ENCODE measurements at places on chromosomes 2 and 18.

- DNase-seq, result no peak
- no peak overlapping the region for H3K27ac ChIP-seq
- H3K4me1 ChIP-seq, result no peaks in the 10 kb centered on the region
- H3K27me3 ChIP-seq, result peaks cover 35% of the 10 kb centered on the region
These were observed 11.3 kb downstream of the MEIS1 start for GRCh38 chr2:66445925-66446871.

DNA sequence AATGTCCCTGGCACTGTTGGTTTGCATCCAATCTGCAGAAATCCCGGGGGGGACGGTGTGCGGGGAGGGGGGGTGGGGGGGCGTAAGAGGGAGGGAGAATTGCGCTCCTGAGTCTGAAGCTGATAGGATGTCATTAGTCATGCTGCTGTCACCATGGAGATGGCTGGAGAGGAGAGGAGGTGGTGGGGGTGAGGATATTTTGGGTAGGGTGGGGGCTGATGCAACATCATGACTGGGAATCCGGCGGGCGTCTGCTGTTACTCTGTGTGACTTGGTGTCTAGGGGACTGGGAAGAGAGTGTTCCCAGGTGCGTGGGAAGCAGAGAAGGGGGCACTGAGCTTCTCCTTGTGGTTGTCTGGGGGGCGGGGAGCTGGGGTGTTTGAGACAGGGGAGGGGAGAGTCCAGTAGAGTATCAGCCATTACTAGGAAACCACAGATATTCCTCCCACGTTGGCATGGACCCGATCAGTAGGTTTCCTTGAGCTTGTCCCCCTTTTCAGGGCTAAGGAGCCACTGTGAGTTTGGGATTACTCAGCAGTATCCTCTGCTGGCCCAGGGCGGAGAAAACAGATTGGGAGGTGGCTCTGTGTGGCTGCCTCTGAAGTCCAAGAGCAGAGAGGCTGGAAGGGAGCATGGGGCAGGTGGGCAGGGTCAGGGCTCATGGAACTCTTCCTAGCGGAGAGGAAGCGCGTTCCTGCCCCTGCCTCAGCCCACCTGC is 18.9 kb downstream of the TET3 start:
- peaks cover 9% of the 10 kb centered on the region for H3K36me3 ChIP-seq
- H3K27me3 ChIP-seq, result peaks cover 2% of the 10 kb centered on the region
- no peak for DNase-seq
- peaks cover 68% of the 10 kb centered on the region for H3K4me1 ChIP-seq

DNA sequence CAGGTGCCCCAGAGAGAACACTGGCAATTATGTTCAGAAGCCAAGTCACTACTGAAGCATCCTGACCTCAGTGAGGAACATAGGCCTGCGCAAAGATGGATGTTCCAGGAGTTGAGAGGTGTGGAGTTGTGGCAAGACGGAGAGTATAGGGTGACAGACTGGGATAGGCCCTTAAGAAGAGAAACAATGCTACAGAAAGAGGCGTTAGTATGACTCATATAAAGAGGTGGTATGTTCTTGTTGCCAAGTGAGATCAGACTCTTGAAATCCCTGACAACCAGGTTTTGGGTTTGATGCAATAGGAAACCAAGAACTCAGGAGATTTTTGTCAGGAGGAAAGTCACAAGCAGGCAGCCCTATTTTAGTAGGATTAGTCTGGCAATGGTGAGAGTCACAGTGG is 185.6 kb downstream of the RIT2 start:
- H3K4me1 ChIP-seq, result no peaks in the 10 kb centered on the region
- H3K27me3 ChIP-seq, result peaks cover 2% of the 10 kb centered on the region
- no peak for DNase-seq

- no peak overlapping the region for H3K4me3 ChIP-seq
- no peaks in the 10 kb centered on the region for H3K27me3 ChIP-seq
- no peaks in the 10 kb centered on the region for H3K36me3 ChIP-seq
- no peaks in the 10 kb centered on the region for H3K4me1 ChIP-seq
- no peak overlapping the region for H3K27ac ChIP-seq
- DNase-seq, result no peak
These were observed 919.0 kb downstream of the MBD2 start for GRCh38 chr18:53305461-53305860.

DNA sequence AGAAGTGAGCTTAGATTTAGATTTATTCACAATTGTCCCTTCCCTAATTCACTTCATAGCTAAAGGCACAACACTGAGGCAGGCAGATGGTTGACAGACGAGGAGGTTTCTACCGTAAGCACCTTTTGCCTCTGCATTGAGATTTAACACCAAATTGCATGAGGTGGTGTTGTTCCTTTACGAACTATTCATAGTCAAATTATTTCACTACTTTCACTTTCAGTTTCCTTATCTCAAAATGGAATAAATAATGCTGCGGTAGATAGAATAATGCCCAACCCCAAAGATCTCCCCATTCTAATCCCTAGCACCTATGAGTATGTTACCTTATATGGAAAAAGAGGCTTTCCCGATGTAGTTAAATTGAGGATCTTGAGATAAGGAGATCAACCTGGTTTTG is 58.9 kb upstream of the LINC00305 start:
- H3K4me1 ChIP-seq, result no peaks in the 10 kb centered on the region
- no peak overlapping the region for H3K27ac ChIP-seq
- no peaks in the 10 kb centered on the region for H3K36me3 ChIP-seq
- no peaks in the 10 kb centered on the region for H3K27me3 ChIP-seq

GRCh38 chr2:71153585-71154224 is 23.3 kb downstream of the MPHOSPH10 start:
- no peaks in the 10 kb centered on the region for H3K27me3 ChIP-seq
- H3K27ac ChIP-seq, result no peak overlapping the region
- H3K4me3 ChIP-seq, result no peak overlapping the region
- H3K4me1 ChIP-seq, result peaks cover 11% of the 10 kb centered on the region
- H3K36me3 ChIP-seq, result peaks cover 12% of the 10 kb centered on the region
- DNase-seq, result no peak

- H3K4me3 ChIP-seq, result no peak overlapping the region
- no peak overlapping the region for H3K27ac ChIP-seq
- H3K36me3 ChIP-seq, result no peaks in the 10 kb centered on the region
- peaks cover 11% of the 10 kb centered on the region for H3K27me3 ChIP-seq
- DNase-seq, result no peak
These were observed 1.7 kb upstream of the RTTN start for GRCh38 chr18:70207181-70207580.

GRCh38 chr18:31920277-31920676 is 22.7 kb downstream of the TRAPPC8 start:
- H3K27ac ChIP-seq, result no peak overlapping the region
- no peak overlapping the region for H3K4me3 ChIP-seq
- no peak for DNase-seq

DNA sequence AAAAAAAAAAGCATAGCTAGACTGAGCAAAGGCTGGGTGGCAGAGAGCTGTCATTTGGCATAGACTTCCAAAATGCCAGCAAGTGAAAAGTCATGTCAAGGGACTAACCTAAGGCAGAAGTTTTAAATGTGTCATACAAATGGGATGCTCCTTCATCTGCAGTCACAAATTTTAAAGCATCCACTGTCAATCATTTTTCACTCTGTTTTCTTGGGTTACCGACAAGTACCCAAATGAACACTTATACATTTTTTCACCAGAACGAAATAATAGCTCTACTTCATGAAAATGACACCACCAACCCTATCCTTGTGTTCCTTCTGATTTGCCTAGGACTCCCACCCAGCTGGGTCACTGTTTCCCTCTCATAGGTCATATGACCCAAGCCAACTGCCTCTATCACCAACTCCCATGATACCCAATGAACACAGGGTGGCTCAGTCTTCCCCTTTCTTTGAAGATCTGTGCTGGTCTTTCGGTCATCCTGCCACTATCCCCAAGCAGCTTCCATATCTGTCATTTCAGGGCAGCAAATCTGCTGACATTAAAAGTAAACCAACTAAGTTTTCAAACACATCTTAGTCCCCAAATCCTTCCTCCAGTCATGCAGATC is 21.5 kb downstream of the KLF7 start:
- peaks cover 31% of the 10 kb centered on the region for H3K36me3 ChIP-seq
- peak overlapping the region; percentile 90 for H3K27ac ChIP-seq
- H3K27me3 ChIP-seq, result peaks cover 6% of the 10 kb centered on the region
- DNase-seq, result no peak

DNA sequence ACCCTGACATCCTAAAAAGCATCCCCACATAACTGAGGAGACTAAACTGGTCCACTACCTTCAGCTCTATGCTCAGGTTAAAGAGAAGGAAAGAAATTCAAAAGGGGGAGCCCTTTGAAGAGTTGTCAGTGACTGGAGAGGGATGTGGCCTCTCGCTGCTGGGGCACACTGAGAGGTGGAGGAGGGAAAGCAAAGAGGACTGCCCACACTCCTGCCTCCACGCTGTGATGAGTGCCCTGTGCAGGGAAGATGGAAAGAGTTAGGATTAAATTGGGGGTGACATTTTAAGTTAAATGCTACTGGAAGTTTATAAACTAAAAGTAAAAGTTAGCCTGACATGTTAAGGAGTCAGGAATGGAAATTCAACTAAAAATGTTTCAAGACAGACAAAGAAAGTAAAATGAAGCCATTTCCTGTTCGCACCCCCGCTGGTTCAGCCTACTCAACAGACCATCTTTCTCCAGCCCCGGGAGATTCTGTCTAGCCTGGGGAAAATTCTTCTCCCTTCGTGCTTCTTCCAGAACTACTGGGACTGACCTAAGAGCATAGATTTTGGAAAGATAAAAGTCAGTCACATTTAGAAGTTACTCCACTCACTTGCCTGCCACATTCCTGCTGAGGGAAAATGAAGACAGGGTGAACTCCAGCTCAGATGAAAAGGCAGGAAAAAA is 17.8 kb upstream of the INO80C start:
- no peak overlapping the region for H3K27ac ChIP-seq
- no peak overlapping the region for H3K4me3 ChIP-seq
- no peaks in the 10 kb centered on the region for H3K36me3 ChIP-seq

DNA sequence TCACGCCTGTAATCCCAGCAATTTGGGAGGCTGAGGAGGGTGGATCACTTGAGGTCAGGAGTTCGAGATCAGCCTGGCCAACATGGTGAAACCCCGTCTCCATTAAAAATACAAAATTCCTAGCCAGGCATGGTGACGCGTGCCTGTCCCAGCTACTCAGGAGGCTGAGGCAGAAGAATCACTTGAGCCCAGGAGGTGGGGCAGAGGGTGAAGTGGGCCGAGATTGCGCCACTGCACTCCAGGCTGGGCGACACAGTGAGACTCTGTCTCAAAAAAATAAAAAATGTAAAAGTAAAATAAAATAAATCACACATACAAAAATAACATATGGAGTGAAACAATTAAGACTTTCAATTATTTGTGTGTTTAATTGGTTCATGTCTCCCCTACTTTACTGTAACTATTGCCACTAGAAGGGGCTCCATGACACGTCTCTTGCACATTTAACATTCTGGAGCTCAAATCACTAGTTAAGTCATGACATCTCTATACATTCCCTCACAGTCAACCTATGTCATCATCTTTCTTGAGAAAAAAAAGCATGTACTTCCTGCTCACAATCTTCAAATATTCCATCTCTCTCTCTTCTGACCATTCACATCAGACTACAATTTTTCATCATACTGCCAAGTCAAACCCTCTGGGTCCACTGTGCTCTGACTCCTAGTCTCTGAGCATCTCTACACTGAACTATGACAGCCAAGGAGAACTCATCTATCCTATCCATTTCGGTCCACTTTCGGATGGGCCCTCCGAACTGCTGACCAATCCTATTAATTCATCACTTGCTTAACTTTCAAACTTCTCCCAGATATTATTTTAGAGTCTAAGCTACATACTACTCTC is 6.7 kb downstream of the GFPT1 start:
- no peaks in the 10 kb centered on the region for H3K27me3 ChIP-seq
- H3K36me3 ChIP-seq, result peaks cover 19% of the 10 kb centered on the region
- no peak overlapping the region for H3K4me3 ChIP-seq
- peak overlapping the region; percentile 1 for H3K27ac ChIP-seq
- no peak for DNase-seq
- peaks cover 46% of the 10 kb centered on the region for H3K4me1 ChIP-seq

GRCh38 chr2:177688844-177689243 is 296.3 kb downstream of the AGPS start:
- no peaks in the 10 kb centered on the region for H3K36me3 ChIP-seq
- no peaks in the 10 kb centered on the region for H3K4me1 ChIP-seq
- H3K4me3 ChIP-seq, result no peak overlapping the region
- H3K27ac ChIP-seq, result no peak overlapping the region

GRCh38 chr2:123839326-123839725 is 185.8 kb upstream of the CNTNAP5 start:
- DNase-seq, result no peak
- H3K36me3 ChIP-seq, result no peaks in the 10 kb centered on the region
- no peak overlapping the region for H3K27ac ChIP-seq
- H3K4me3 ChIP-seq, result no peak overlapping the region
- H3K27me3 ChIP-seq, result no peaks in the 10 kb centered on the region

- H3K4me1 ChIP-seq, result peaks cover 64% of the 10 kb centered on the region
- H3K27ac ChIP-seq, result peak overlapping the region; percentile 94
- peak overlapping the region; percentile 95 for H3K4me3 ChIP-seq
- peaks cover 16% of the 10 kb centered on the region for H3K36me3 ChIP-seq
- peak; percentile 13 for DNase-seq
These were observed 476 bp downstream of the STRN start for GRCh38 chr2:36965751-36966369.

DNA sequence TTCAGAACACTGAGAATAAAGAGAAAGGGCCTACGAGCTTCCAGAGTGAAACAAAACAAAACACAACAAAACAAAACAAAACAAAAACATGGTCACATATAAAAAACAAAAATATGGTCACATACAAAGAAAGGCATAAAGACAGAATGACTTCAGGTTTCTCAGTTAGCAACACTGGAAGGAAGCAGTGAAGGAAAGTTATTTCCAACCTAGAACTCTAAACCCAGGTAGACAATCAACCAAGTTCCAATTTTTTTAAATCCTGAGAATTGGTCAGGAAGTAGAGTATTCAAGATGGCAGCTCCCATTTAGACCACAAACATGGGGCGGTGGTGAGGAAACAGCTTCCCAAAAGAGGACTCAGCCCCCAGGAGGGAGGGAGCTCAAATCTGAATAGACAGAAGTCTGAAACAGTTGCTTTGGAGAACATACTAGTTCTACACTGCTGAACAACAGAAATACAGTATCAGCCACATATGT is 9.1 kb downstream of the DRC1 start:
- no peak overlapping the region for H3K27ac ChIP-seq
- peaks cover 13% of the 10 kb centered on the region for H3K27me3 ChIP-seq
- no peak for DNase-seq
- H3K36me3 ChIP-seq, result no peaks in the 10 kb centered on the region
- peaks cover 11% of the 10 kb centered on the region for H3K4me1 ChIP-seq
- no peak overlapping the region for H3K4me3 ChIP-seq

DNA sequence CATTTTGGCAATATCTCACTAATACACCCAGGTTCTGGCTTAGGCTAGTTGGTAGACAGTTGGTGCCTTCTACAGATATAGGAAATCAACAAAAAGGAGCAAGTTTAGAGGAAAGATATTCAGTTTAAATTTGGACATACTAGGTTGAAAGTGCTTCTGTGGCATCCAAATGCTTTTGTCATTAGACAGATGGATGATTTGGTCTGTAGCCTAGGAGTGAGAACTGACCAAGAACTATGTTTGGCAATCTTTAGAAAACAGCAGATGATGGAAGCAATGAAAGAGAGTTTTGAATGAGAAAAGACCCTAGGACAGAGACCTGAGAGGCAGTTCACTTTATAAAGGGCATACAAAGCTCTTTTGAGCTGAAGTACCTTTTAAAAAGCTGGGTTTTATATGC is 201.3 kb upstream of the FSHR start:
- no peaks in the 10 kb centered on the region for H3K4me1 ChIP-seq
- H3K27me3 ChIP-seq, result no peaks in the 10 kb centered on the region
- no peak overlapping the region for H3K4me3 ChIP-seq
- no peaks in the 10 kb centered on the region for H3K36me3 ChIP-seq
- H3K27ac ChIP-seq, result no peak overlapping the region
